ENCODE measurements at places on chromosomes 13 and 19.

GRCh38 chr13:94641409-94641941, 39.8 kb downstream of the GPR180 start:
- DNase-seq = peak; percentile 69

GRCh38 chr13:65656740-65657329, 1573.3 kb downstream of the PCDH9 start:
- peak; percentile 47 for DNase-seq

- no peak for DNase-seq
Measured at GRCh38 chr13:48265217-48265815, 32.3 kb downstream of the ITM2B start.

- peak; percentile 82 for DNase-seq
Measured at GRCh38 chr19:44640518-44640917, 3.2 kb upstream of the PVR start.

DNA sequence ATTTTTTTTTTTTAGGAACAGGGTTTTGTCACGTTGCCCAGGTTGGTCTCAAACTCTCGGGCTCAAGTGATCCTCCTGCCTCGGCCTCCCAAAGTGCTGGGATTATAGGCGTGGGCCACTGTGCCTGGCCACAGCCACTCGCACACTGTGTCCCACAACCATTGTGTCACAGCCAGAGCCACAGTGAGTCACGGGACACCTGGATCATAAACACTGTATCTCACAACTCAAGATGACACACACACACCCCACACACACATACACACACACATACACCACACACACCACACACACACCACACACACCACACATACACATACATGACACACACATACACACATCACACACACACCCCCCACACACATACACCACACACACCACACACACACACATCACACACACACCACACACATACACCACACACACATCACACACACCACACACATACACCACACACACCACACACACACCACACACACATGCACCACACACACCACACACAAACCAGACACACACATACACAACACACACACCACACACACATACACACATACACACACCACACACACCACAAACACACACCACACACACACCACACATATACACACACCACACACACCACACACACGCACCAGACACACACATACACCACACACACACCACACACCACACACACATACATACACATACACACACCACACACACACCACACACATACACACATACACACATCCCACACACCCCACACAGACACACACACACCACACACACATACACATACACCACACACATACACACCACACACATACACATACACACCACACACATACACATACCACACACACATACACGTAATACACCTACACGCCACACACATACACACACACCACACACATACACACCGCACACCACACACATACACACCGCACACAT, 16.2 kb downstream of the ELAVL3 start:
- no peak for DNase-seq

DNA sequence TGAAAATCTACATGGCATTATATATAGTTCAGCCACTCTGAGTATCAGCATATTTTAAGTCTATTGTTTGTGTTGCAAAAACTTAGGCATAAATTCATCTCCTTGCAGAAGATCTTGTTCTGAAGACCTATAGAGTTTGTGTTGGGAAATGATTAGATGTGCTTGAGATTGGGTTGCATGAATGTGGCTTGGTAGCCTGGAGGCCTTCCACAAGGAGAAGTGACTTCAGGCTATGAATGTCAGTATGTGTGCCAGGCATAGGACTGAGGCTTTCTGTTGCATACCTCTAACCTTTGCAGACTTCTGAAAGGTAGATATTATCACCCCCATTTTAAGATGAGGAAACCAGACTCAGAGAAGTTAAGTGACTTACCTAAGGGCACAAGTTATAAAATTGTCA, 188.6 kb downstream of the OLFM4 start:
- no peak for DNase-seq

DNA sequence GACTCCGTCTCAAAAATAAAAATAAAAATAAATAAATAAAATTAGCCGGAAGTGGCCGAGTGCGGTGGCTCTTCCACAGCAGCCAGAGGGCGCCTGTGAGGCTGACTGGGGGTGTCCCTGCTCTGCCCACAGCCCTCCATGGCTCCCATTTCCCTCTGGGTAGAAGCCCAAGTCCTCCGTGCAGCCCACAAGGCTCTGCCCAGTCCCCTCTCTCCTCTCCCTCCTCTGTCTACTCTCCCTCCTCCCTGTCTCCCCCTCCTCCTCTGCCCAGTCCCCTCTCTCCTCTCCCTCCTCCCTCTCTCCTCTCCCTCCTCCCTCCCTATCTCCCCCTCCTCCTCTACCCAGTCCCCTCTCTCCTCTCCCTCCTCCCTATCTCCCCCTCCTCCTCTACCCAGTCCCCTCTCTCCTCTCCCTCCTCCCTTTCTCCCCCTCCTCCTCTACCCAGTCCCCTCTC, 20.4 kb downstream of the MISP start:
- peak; percentile 70 for DNase-seq

GRCh38 chr13:113452466-113452865, 822 bp downstream of the ADPRHL1 start:
- no peak for DNase-seq

Data from lung microvascular endothelial cell (primary cell).